ENCODE measurements at places on chromosomes 2 and 18.

DNA sequence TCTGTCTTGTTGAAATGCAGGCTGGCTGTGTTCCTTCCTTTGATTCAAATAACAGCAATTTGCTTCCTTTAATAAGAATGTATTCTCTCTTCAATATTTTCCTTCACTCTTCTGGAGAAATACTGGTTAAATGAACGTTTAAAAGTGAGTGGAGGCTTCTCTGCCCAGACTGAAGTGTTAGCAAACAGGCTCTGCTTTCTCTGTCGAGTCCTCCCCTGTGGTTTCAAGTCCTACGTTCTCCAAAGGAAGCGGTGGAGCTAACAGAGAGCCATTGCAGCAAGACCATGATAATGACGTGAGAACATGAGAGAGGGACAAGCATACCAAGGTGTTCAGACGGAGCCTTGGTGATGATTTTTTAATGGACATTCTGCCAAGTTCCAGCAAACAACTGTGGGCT lies 26.2 kb upstream of the PID1 start:
- no peak for DNase-seq

- DNase-seq, result no peak
Observed at GRCh38 chr2:137023205-137023604, 257.9 kb downstream of the THSD7B start.

DNA sequence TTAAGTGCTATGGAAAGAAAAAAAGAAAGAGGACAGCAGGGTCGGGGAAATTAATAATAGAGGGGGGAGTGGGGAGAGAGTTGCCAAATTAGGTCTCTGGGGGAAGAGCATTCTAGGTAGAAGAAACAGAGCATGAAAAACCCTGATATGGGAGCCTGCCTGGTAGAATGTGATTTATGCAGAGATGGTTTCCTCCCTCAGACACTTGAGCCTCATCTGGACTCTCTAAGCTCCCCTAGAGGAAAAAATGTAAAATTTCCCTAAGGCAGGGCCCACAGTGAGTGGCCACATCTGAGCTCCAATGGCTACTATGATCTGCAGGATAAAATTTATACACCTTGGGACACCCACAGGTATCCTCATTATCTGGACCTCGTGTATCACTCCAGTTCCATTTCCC lies 20.6 kb upstream of the EPAS1 start:
- DNase-seq, result no peak

DNA sequence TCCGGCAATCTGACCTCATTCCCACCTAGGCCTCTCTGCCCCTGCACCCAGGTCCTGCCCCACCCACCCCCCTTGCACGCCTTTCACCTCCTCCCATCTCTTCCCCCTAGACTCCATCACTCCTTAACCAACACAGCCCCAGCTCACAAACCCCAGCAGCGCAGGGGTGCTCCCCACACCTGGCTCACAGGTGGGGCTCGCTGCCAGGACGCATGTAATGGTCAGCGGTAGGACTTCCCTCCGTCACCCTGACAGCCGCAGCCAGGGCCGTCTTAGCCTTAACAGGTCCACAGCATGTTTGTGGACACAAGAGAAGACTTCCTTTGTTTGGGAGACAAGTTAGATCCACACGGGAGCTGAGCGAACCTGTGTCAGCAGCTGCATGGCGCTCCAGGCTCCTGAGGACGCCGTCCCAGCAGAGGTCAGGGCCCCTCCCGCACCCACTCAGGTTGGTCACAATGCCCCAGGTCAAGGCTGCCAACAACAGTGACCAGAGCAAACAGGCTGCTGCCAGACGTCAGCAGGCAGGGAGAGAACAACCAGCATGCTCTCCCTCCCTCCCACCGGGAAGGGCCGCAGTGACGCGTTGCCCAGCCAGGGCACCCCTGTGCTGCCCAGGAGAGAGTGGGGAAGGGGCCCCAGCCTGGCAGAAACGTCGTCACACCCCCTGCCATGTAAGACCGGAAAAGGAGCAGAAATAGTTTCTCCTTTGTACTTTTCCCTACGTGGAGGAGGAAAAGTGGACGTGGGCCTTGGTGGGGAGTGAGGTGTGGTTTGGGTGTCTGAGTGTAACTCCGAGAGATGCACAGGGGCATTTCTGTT lies 68.0 kb downstream of the PXDN start:
- DNase-seq, result peak; percentile 35

GRCh38 chr2:101951296-101951695 lies 40.5 kb upstream of the IL1R2 start:
- DNase-seq, result no peak

GRCh38 chr2:81050580-81051095 lies 746.1 kb upstream of the LRRTM1 start:
- no peak for DNase-seq

DNA sequence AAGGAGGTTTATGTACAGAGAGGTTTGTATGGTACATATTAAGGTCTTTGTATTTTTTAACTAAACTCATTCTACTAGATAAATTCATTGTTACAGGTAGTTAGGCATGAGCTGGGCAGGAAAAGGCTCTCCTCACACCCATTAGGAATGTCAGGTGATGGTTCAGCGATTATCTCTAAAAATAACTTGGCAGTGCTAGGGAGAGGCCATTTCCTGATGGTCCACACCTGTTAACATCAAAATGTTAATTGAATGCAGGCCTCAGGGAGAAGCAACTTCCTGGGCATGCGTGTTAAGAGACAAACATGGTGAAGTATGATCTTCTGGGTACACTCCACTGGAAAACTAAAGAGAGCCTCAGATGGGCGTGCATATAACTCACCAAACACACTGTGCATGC lies 73.6 kb downstream of the ARL6IP6 start:
- DNase-seq, result no peak

- DNase-seq, result no peak
Observed at GRCh38 chr2:237326266-237327171, 87.4 kb downstream of the COL6A3 start.

DNA sequence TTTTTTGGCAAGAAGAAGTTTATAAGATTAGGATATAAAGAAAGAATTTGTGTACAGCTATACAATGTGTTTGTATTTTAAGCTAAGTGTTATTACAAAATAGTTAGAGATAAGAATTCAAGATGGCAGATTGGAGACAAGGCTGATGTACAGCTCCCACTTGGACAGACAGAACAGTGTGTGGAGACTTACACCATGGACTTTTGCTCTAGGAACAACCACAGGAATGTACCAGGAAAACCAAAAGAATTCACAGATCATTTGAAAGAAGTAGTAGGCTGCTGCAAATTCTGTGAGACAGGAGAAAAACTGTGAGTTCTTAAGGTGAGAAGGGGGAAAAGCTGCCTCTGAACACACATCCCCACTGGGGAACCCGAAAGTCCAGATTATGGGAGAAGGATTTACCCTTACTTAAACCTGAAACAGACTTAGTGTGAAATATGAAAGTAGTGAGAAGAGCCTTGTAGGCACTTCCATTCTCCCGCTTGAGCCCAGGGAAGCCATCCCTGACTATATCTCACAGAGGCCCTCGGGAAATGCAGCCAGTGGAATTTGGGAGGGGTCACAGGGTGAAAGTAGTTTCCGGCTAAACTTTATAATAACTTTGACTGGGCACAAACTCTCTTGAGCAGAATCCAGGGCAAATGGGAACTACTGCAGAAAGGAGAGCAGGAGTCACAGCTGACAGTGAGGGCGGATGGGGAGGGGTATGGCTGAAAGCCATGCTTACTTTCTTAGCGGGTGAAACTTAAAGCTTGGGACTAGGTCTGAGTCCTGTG lies 11.6 kb upstream of the RPRD1A start:
- DNase-seq, result no peak
